ENCODE measurements at places on chromosomes 3 and 15. TPM values are rescaled to one million over a fixed set of nuclear protein-coding genes. Genes with fewer than 3 reads are reported as not detected.

GRCh38 chr3:106789276-106789675 is 588.0 kb upstream of the CCDC54 start:
- no peak for DNase-seq

A4GNT gene
- not detected for total RNA-seq

GRCh38 chr3:189907803-189908202 is 212.9 kb downstream of the P3H2 start:
- no peak for DNase-seq

- no peak for DNase-seq
Observed at GRCh38 chr15:38377636-38378035, 76.3 kb upstream of the FAM98B start.

USP3 gene
- 53.3 TPM for total RNA-seq

ALDH1A3 gene
- 141 TPM for total RNA-seq

GRCh38 chr15:66233487-66234415 is 19.8 kb downstream of the MEGF11 start:
- DNase-seq = peak; percentile 52

KLHL6 gene
- not detected for total RNA-seq

GRCh38 chr3:127785711-127786265 is 36.5 kb downstream of the MGLL start:
- DNase-seq = no peak

GRCh38 chr3:76565496-76566210 is 474.2 kb upstream of the ROBO2 start:
- no peak for DNase-seq

GRCh38 chr3:13520326-13520880 is 28.5 kb upstream of the FBLN2 start:
- no peak for DNase-seq

DNA sequence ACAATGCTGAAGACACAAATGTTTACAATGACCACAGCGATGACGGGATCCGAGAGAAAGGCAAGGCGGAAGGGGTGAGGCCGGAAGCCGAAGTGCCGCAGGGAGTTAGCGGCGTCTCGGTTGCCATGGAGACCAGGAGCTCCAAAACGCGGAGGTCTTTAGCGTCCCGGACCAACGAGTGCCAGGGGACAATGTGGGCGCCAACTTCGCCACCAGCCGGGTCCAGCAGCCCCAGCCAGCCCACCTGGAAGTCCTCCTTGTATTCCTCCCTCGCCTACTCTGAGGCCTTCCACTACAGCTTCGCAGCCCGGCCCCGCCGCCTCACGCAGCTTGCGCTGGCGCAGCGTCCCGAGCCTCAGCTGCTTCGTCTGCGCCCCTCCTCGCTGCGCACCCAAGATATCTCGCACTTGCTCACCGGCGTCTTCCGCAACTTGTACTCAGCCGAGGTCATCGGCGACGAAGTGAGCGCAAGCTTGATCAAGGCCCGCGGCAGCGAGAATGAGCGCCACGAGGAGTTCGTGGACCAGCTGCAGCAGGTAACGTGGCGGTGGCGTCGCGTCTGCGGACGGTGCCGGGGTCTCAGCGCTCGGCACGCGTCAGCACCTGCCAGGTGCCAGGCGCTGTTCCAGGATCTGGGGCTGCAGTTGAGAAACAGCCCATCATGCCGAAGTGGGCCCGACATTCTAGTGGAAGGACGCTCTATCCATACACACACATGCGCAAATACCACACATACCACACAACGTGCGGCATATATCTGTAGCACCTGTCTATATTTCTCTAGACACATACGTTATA is at the start of gene DLEC1:
Gene DLEC1, plus strand, starts transcription at position 108 of the 798 bp plus-strand sequence. Its CDS starts 18 bp downstream, at position 126.
- no peak for DNase-seq

DNA sequence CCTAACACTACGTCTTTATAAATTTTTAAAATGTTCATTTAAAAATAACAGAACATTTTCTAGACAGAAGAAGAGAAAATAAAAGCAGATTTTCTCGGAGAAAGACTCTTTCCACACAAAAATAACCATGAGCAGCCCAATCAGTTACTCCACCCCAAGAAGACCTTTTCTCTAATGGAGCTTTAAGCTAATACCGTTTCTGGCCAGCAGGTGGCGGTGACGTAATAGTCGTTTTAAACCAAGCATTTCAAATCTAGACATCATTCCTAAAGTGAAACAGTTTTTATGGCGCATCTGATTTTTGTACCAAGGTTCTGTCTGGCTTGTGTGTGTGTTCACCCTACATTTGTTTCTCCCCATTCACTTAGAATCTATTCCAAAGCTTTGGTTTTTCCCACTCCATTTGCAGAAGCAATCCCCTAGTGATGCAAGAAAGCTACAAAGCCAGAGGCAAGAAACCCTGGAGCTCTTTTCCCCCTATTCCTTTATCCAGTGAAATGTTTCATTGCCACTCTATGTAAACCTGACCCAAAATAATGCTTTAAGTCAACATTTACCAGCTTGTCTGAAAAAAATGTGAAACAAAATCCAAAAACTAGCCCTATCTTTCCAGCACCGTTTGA is 336.7 kb upstream of the IGF1R start:
- peak; percentile 72 for DNase-seq

GPR62 gene
- not detected for total RNA-seq

OR5K2 gene
- total RNA-seq = not detected

GRCh38 chr3:17678116-17678741 is 64.2 kb downstream of the TBC1D5 start:
- peak; percentile 3 for DNase-seq

DNA sequence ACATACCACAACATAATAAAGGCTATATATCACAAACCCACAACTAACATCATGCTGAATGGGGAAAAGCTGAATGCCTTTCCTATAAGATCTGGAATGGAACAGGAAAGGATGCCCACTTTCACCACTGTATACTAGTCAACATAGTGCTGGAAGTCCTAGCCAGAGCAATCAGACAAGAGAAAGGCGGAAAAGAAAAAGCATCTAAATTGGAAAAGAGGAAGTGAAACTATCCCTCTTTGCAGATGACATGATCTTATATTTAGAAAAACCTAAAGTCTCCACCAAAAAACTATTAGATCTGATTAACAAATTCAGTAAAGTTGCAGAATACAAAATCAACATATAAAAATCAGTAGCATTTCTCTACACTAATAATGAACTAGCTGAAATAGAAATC is 14.6 kb upstream of the PIK3CA start:
- DNase-seq = no peak

DNA sequence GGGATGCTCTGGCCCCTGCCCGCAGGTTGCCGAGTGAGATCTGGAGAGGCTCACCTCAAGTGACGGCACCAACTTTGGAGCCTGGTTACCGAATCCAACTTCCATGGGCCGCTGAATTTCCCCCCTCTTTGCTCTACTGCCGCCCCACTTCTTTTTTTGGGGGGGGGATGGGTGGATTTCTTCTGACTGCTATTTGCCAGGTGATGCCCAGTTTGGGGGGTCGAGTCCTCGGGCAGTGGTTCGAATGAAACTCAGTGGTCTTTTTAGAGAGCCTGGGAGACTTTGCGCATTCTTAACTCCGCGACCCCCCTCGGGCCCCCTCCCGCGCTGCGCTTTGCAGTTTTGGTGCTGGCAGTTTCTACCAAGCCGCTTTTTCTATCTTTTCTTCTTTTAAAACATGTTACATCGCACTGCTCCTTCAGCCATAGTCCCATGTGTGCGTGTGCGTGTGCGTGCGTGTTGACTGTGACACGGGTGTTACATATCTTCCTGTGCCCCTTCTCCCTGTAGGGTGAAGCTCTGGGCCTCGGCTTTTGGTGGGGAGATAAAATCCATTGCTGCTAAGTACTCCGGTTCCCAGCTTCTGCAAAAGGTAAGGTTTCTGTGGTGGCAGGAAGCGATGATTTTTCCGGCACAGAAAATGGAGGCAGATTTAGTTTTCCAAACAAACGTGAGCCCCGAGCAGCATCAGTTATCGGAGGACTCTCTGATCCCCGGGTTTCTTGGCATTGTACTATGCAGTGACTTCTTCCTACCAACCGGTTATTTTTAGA is 837 bp downstream of the CACNA2D3 start:
- DNase-seq = no peak

DNA sequence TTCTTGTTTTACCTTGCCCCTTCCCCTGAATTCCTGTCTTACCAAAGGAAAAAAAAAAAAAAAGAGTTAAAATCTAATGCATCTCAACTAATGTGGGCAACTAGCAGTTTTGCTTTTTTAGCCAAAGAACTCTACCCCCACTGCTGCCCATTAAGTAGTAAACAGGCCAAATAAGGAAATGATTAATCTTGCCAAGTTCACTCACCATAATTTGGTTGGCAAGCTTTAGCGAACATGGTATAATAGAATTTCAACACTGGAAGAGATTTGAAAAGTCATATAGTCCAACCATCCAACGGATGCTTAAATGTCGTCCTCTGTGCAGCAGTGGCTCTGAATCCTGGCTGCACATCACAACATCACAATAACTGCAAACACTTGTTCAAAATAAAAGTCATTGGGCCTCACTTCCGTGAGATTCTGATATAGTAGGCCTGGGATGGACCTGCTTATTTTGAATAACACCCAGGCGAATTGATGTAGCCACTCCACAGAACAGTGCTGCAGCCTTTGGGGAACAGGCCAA is 142.0 kb upstream of the UBE2E1 start:
- DNase-seq = no peak

GRCh38 chr15:33236841-33237509 is 42.5 kb upstream of the FMN1 start:
- DNase-seq = no peak

GRCh38 chr15:82979726-82980125 is 6.3 kb upstream of the RAMAC start:
- DNase-seq = no peak

RLBP1 gene
- total RNA-seq = not detected
